Natural killer cell (primary cell): ENCODE measurements at places on chromosomes 1 and 21. TPM values are rescaled to one million over a fixed set of nuclear protein-coding genes. Genes with fewer than 3 reads are reported as not detected.
A peak's percentile ranks its signal among the peaks of the same experiment; 100 is the strongest.

The TLR5 gene
- 0.41 TPM for total RNA-seq

DNA sequence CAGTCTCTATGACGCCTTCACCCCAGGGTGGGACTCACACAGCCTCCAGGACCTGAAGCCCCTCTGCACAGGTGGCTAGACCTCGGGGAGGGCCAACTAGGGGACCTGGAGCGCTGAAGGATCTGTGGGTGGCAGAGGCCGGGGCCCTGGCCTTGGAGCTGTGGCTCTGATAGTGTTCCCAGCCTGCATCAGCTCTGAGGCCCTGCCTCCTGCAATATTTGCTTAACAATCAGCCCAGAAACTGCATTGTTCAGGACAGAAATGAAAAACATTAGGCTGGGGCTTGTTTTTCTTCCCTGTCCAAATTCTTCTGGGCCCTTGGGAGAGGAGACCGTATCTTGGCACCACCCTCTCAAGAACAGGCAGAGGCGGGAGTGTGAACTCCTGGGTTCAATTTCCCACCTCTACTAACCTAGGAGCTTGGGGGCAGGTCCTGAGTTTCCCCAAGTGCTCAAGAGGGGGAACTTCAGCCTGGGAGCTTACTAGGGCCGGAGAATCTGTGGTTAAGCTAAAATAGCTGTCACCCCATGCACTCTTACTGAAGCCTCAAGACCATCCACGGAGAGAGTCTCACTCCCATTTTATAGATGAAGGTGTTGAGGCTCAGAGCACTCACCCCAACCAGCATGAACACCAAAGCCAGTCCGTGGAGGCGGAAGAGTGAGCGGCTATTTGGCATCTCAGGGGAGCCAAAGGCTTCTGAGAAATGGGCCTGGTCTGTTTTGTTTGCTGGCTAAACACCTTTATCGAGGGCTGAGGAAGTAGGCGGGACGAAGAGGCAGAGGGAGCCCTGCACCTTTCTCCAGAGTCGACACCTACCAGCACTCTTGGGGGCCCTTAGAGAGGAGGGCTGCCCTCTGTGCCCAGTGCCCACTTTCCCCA is 18.8 kb upstream of the CASZ1 start:
- no peak for DNase-seq
- H3K4me1 ChIP-seq = no peaks in the 10 kb centered on the region
- no peaks in the 10 kb centered on the region for H3K36me3 ChIP-seq
- H3K4me3 ChIP-seq = no peak overlapping the region
- H3K27ac ChIP-seq = no peak overlapping the region
- no peaks in the 10 kb centered on the region for H3K27me3 ChIP-seq

The ILF2 gene
- 134 TPM for total RNA-seq

GRCh38 chr1:21703318-21703963 is 34.3 kb upstream of the RAP1GAP start:
- H3K4me3 ChIP-seq = no peak overlapping the region
- H3K27ac ChIP-seq = no peak overlapping the region
- no peak for DNase-seq
- peaks cover 64% of the 10 kb centered on the region for H3K36me3 ChIP-seq

The GPN2 gene
- total RNA-seq = 37.9 TPM

The FAM20B gene
- 27.6 TPM for total RNA-seq

The RHD gene
- total RNA-seq = not detected

GRCh38 chr1:153963850-153964331 is 554 bp upstream of the SLC39A1 start:
- peaks cover 45% of the 10 kb centered on the region for H3K4me1 ChIP-seq
- peak overlapping the region; percentile 91 for H3K4me3 ChIP-seq
- peaks cover 6% of the 10 kb centered on the region for H3K36me3 ChIP-seq
- DNase-seq = no peak
- H3K27me3 ChIP-seq = no peaks in the 10 kb centered on the region
- peak overlapping the region; percentile 79 for H3K27ac ChIP-seq

The ITGB2 gene
- total RNA-seq = 1,393 TPM

The CA6 gene
- total RNA-seq = not detected

GRCh38 chr21:32426066-32426465 is 13.6 kb downstream of the EVA1C start:
- H3K27me3 ChIP-seq = no peaks in the 10 kb centered on the region
- no peak overlapping the region for H3K27ac ChIP-seq
- no peaks in the 10 kb centered on the region for H3K4me1 ChIP-seq
